ENCODE measurements at places on chromosomes 12 and 14.

GRCh38 chr12:67593041-67593440 lies 55.5 kb upstream of the DYRK2 start:
- no peak for DNase-seq

DNA sequence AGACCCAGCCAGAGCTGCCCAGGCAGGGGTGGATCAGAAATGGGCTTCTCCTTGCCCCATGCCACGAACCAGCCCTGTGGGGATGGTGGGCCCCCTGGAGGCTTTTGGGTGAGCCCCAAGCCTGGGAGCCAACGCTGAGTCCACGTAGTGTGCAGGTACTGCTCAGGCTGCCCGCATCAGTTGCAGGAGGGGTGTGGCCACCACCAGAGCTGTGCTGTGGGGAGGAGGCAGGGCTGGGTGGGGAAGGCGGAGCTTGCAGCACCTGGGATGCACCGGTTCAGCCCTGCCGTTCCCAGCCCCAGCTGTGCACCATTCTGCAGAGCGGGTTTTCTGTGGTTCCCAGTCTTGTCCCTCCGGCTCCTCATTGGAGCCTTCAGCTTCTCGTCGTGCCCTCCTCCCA lies 36.3 kb downstream of the IL31 start:
- no peak for DNase-seq

- DNase-seq = no peak
These were observed 43.1 kb upstream of the DLK1 start for GRCh38 chr14:100683578-100683977.

DNA sequence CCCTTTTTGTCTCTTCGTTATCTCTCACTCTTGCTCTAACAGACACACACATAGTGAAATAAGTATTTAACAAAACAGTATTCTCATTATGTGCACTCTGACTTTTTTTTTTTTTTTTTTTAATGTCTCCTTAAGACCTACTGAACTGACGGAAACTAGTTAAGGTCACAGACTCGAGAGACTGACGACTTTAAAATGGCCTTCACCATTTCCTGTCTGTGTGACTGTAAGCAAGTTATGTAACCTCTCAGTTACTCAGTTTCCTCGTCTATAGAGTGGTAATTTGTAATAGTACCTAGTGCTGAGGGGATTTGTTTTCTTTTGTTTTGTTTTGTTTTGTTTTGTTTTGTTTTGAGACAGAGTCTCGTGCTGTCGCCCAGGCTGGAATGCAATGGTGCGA lies 284.8 kb downstream of the FBXL14 start:
- no peak for DNase-seq

GRCh38 chr12:124720681-124721500 lies 142.8 kb downstream of the SCARB1 start:
- peak; percentile 93 for DNase-seq

- no peak for DNase-seq
These were observed 30.6 kb upstream of the TUBA1A start for GRCh38 chr12:49219417-49220026.
